ENCODE measurements at places on chromosomes 11 and 22.

DNA sequence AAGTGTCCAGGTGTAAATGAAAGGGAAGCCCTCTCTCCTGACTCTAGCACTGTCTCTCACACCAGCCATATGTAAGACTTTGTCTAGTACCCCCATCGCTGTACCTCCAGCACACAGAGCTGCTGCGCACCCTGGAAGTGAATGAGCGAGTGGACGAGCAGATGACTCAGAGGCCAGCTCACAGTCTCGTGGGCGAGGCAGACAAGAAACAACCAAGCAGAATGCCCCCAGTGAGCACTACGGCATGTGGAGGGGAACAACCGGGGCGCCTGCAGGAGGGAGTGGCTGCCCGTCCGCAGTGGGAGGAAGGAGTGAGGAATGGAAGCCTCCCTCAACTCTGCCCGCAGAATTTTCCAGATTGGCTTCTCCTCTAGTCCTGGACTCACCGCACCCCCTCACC lies 46.4 kb downstream of the MCM5 start:
- DNase-seq = no peak

DNA sequence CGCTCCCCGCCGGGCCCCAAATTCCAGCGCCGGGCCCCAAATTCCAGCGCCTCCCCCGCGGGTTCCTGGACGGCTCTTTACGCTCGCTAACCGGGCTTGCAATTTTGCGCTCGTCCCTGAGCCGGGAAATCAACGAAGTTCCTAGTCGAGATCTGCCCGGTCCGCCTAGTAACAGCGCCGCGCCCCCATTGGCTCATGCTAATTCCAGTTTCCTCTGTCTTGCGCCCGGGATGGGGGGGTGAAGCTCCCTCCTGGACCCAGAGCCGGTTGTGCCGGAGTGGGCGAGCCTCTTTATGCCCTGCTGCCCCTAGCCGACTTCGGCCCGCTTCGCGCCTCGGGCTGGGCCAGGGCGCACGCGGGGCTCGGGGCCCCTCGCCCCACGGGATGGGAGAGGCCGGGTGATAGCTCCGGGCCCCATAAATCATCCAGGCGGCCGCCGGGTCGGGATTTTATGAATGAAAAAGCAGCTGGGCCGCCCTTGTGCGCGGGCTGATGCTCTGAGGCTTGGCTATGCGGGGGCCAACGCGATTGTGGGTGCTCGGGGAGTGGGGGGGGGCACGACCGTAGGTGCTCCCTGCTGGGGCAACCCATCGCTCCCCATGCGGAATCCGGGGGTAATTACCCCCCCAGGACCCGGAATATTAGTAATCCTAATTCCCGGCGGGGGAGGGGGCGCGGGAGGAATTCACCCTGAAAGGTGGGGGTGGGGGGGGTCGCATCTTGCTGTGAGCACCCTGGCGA lies 1.8 kb upstream of the CCND1 start:
- no peak for DNase-seq

DNA sequence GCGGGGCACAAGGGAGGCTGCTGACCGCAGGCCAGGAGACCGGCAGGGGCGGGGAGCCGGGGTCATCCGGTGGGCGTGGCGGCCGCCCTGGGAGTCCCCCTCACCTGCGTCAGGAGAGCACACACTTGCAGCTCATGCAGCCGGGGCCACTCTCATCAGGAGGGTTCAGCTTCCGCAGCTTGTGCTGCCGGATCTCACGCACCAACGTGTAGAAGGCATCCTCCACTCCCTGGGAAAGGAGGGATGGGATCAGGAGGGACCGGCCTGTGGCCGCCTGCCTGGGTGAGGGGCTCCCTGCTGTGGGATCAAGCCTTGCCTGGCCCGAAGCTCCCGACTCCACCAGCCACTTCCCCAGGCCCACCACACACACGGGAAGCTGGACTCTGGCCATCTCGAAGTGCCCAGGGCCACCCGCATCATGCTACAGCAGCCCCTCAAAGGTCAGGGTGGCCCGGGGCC lies 2.8 kb downstream of the HRAS start:
- DNase-seq = no peak

GRCh38 chr11:68763181-68763721 lies 11.9 kb upstream of the TESMIN start:
- no peak for DNase-seq

- no peak for DNase-seq
Measured at GRCh38 chr11:41536021-41536568, 76.6 kb upstream of the LRRC4C start.

DNA sequence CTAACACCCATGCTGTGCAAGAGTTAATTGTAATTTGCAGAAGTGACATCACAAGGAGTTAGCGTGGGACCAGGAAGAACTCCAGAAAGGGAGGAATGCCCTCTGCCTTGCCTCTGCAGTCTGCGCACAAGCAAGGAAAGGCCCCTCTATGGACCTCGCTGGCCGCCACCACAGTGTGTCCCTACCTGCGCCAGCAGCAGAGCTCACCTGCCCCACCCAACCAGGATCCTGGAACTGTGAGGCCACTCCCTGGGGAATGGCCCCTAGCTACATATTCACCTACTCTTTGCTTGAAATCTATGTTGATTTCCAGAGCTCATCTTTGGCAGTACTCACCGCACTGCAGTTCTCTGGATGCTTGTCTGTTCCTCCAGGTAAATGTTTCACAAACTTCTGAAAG lies 72.0 kb upstream of the MTNR1B start:
- DNase-seq = no peak

DNA sequence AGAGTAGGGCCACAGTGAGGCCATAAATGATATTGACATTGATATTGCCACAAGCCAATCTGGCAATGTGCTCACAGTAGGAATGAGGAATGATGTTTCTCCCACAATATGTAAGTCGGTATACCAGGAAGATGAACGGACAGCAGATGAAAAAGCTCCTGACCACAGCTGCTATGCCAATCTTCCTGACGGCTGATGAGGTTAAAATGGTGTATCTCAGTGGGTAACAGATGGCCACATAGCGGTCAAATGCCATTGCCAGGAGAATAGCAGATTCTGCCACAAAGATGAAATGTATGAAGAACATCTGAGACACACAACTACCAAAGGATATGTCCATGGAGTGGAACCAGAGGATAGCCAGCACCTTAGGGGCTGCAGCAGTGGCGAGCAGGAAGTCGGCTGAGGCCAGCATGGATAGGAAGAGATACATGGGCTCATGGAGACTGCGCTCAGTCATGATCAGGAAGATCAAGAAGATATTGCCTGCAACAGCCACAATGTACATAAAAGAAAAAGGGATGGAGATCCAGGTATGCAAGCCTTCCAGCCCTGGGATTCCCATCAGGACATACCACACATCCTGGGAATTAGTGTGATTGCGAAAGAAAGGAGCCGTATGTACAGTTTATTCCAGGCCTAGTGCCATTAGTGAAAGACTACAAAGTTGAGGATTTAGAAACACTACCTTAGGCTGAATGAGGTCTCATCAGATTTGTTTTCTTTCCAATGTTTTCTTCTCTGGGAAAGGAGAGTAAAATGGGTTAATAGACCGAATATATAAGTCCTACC lies 22.2 kb downstream of the OR51V1 start:
- DNase-seq = no peak

DNA sequence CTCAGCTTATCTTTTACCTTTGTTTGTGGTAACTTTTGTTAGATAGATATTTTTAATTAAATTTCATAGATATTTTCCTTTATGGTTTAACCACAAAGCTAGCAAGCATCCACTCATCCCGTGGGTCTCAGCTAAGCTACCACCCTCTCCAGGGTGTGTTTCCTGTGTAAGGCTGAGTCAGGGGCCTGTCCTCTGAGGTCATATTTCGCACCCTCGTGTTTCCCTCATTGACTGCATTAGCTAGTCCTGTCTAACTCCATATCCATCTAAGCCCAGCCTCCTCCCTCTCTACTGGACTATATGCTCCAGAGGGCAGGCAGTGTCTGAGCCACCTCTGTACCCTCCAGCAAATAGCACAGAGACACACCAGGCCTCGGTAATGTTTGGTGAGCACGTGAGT lies 16.7 kb downstream of the XRRA1 start:
- no peak for DNase-seq

- no peak for DNase-seq
Measured at GRCh38 chr11:12829131-12829530, 154.9 kb downstream of the TEAD1 start.

DNA sequence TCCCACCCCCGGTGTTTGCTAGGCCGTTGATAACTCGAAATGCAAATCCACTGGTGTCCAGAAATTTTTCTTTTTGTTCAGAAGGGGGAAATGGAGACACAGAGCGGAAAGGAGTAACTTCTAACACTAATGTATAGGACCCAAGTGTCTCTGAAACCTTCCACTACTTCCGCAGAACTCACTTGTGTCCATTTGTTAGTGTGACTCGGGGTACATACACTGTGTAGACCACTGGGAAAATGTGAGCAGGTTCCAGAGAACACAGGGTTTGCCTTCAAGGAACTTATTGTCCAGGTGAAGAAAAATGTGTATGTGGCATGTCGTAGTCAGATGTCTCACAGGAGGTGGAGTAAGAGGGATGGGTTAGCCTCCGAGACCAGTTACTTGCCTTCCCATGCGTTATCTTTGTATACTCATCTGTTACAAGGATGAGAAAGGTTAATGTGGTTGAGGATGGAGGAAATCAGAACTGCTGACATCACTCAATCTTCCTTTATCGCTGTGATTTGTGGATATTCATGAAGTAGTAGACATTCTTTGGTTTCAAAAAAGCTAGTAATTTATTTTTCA lies 857 bp downstream of the ARCN1 start:
- no peak for DNase-seq

- DNase-seq = no peak
Measured at GRCh38 chr22:49838771-49839717, 11.4 kb upstream of the BRD1 start.

DNA sequence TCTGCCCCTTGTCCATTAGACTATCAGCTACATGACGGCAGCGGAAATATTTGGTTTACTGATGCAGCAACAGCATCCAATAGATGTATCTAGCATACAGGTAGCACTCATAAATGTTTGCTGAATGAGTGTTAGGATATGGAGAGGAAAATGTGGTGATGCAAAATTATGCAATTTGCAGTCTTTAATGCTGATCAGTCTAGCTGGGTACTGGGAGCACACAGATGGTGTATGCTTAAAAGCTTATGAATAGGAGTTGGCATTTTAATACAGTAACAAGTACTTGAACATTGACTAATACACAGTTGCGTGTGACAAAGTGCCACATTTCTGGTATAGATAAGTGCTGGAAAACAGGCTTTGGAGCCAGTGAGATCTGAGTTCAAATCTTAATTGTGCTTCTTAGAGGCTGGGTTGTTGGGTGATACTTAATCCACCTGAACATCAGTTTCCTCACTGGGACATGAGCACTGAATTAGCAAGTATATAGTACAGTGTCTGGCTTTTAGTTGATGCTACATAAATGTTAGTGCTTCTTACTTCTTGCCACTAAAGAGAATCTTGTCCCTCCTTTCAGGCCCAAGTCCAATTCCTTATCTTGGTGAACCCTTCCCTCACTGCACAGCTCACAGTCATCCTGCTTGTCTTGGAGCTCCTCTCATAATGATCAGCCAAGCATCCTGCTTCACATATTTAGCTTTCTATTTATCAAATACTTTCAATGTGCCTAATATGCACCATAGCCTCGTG lies 99.6 kb downstream of the TIMP3 start:
- DNase-seq = no peak

DNA sequence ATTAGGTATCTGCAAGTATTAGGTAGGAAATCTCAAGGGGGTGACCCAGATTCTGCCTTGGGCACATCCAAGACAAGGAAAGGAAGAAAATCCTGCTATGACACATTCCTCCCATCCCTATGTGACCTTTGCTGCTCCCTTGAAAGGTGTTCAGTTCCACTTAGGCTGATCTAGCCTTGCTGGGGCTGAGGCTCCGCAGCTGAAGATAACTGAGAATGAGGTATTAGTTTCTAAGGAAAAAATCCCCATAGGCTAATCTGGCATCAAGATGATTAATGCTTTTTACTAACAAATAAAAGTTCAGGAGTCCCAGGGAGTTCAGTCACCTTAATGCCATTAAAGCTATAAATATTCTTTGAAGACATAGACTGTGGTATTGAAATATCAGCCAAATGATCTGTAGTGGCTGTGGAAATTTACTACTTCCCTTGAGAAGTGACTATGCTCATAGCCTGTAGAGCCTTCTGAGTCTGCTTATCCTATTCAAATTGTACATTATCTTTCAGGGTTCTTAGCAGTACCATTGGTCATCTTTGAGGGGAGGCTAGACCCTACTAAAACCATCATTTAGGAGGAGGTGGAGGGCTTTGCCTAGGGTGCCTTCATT lies 239.9 kb upstream of the RAG2 start:
- no peak for DNase-seq

- DNase-seq = no peak
Measured at GRCh38 chr11:114616516-114616915, 20.9 kb upstream of the NXPE4 start.

DNA sequence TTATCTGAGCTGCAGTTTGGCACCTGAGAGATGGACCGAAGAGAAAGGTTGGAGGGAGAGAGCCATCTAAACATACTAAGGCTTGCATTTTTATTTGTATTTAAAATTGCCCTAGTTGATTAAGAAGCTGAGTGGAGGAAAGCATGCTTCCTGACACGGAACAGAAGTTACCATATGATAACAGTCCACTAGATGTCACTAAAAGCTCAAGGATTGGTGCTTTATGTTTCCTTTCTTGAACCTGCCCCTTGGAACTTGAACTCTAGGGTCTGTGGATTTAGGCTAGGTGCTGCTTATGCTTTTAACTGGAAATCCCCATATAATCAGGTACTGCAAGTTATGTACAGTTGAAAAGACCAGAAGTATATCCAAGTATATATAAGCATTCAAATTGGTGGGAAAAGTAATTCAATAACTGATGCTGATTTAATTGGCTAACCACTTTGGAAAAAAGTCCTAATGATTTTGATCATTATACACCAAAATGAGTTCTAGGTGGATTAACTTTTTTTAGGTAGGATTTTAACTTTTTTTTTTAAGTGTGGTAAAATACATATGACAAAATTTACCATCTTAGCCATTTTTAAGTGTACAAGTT lies 9.5 kb downstream of the RBMXL2 start:
- DNase-seq = peak; percentile 64

DNA sequence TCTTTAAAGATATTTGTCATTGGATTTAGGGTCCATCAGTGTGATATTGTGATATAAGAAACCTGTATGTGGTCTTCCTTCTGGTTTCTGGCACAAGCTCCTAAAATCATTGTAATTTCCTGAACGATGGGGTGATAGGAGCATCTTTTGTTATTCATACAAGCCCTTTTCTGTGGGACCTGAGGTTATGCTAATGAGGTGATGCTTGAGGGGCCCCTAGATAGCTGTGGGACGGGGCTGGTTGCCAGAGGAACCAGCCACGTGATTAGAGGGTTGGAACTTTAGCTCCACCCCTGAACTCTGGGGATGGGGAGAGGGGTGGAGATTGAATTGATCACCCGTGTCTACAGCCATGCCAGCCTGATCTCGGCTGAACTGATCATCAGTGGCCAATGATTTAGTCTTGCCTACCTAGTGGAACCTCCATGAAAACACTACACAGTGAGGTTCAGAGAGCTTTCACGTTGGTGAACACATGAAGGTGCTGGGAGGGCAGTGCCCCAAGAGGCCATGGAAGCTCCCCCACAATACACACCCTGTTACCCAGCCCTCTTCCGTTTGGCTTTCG lies 62.8 kb downstream of the BCR start:
- no peak for DNase-seq

DNA sequence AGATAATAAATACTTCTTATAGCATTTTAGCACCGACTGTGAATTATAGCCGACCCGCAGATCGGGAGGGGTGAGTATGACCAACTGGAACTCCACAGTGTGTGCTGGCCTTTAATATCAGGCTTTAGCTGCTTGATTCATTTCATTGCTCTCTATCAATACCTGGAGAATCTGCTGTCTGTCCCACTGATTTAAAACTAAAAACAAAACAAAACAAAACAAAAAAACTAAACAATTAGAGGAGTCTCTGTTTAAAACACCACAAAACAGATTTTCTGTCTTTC lies 216.8 kb downstream of the FAT3 start:
- DNase-seq = no peak
